ENCODE measurements at places on chromosomes 7 and 10. TPM values are rescaled to one million over a fixed set of nuclear protein-coding genes. Genes with fewer than 3 reads are reported as not detected.

DNA sequence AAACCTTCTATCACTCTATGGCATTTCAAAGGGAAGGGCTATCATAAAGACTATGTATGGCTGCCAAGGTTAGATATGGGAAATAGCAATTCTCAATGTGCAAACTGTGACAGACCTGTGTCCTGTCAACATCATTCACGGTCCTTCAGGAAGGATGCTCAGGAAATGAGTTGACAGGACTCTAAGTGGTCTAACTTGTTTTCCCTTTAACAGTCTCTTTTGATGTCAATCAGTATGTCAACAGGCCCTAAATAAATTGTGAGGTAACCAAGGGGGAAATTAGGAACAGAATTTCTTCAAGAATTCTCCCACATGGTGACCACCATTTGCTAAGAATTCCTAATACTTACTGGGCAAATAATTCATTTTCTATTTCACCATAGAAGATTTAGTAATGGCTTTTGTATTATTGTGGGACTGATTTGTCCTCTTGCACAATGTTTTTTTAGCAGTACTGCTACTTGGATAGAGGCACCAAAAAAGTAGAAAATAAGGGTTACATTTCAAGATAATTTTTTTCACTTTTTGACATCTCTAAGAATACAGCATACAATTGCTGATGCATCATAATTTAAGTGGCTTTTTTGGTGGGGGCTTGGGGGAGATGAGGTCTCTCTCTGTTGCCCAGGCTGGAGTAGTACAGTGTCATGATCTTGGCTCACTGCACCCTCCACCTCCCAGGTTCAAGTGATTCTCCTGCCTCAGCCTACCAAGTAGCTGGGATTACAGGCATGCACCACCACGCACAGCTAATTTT lies 275.8 kb downstream of the CACNA2D1 start:
- DNase-seq, result no peak

DNA sequence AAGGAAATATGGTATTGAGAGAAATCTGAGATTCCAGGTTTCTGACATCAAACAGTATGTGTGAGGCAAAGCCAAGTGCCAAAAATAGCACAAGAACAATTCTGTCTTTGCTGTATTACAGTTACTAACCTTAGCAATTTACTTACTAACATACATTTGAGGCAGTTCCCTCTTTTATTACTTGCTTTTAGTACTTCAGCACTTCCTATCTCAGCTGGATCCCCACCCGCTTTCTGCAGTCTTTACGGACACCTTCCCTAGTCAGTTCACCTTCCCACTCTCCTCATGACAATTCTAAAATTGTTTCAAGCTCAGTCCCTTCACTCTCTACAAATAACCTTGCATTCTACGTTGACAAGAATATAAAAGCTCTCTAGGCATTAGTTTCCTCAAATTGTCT lies 79.2 kb downstream of the ELAPOR2 start:
- no peak for DNase-seq

DNA sequence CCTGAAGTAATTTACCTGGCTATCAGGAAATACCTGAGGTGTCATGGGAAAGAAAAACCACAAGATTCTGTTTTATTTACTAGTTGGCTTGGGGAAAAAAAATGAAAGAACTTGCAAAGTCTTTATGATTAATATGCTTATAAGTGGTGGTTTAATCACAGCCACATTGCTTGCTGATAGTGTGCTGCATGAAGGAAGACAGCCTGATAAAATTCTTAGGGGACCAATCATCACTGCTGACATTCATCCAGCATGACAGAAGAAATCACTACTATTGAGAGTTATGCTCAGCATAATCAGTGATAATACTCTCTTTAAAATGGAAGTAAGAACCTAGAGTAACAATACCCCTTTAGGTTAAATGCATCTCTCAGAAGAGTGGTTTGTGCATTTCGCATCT lies 150.2 kb upstream of the LRRN3 start:
- DNase-seq, result peak; percentile 13

GRCh38 chr7:112266595-112267270 lies 60.2 kb downstream of the ZNF277 start:
- DNase-seq, result no peak

The MAP3K8 gene
- total RNA-seq, result 1.6 TPM

The CDH23 gene
- 0.13 TPM for total RNA-seq

DNA sequence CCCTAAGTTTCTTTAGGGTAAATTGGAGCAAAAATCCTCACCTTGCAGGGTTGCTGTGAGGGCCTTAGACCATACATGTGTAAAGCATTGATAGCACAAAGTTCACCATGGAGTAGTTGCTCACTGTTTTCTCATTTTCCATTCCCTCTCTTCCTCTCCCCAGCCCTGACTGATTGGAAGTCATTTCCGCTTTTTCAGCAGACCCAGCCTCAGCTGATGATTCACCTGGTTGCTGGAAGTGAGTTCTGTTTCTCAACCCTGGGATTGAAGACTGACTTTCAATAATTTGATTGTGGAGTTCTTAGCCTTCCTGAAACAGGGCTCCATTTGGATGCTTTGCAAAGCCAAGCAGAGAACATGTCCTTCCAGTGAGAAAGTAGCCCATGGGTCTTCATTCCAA lies 107.0 kb downstream of the PLXNA4 start:
- peak; percentile 7 for DNase-seq

DNA sequence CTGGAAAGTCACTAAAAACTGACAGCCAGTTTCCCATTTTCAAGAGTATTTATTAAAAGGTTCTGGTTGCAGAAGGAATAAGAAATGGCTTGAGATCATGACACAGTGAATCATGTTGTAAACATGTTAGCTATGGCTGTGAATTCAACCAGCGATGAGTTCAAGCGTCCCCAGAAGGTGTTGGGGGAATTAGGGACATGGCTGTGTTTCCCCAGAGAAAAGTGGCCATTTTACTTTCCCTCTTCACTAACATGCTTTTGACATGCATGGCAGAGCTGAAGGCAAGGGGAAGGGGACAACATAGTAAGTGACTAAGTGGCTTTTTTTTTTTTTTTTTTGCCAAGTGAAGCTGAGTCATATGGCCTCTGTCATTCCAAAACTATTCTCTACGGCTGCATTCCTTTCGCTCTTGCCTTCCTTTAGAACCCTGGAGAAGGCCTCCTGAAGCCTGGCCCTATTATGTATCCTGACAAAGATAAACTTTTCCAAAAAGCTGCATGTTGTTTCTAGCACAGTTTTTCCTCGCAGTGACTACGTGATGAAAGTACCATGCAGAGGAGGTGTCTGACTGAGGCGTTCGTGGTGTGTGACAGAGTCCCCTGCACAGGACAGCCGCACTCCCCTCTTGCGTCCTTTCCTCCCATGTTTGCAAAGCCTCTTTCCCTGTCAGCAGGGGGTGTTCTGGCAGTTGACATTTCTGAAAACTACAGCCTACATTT lies 46.9 kb downstream of the EGFR start:
- DNase-seq, result peak; percentile 86

GRCh38 chr7:22027475-22027874 lies 81.8 kb upstream of the CDCA7L start:
- DNase-seq, result no peak

The AMPH gene
- not detected for total RNA-seq

DNA sequence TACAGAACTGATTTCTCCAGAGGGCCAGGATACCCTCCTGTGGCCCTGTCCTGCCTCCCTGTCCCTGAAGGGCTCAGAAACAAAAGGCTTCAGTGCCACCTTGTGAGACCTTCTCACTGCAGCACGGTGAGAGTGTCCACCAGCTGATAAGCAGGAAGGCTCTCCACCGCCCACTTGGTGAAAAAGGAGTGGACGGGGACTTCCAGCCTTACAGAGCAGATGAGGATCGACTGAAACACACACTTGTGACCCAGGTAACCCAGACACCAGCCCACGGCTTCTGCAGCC lies 330.1 kb downstream of the GRID1 start:
- no peak for DNase-seq

- DNase-seq, result no peak
Measured at GRCh38 chr10:98062424-98062823, 32.0 kb upstream of the CRTAC1 start.

DNA sequence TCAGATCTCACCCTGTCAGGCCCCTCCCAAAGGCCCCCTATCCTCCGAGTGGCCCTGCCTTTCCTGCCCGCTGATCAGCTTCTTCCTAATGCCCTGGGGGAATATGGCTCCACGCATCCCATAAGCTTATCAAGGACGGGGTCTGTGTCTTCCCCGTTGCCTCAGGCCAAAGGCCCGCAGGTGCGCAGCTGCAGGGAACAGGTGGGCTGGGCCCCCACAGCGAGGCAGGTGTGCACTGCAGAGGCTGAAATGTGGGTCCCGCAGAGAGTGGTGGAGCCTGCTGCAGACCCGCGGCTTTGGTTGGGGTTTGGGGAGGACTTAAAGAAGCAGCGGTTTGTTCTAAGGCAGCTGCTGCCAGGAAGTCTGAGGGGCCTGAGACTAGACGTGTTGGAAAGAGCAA lies 220.8 kb upstream of the TCERG1L start:
- DNase-seq, result no peak

GRCh38 chr7:95781961-95782586 lies 9.7 kb downstream of the DYNC1I1 start:
- no peak for DNase-seq

DNA sequence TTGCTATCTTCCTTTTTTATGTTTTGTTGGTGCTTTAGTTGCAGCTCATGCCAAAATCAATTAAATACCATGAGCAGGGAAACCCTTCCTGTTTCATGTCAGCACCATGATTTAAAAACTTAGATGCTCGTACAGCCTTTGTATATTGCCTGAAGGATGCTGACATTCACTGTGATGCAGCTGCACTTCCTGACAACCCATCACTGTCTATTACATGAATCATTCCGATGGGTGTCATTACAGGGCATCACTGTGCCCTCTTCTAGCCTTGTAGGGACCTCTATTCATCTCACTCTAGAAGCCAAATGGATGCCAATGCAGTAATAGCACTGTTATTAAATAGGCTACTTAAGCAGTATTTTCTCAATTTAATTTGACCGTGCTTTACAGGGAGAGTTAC lies 18.3 kb upstream of the ITGB1 start:
- no peak for DNase-seq

The SEMA4G gene
- 0.51 TPM for total RNA-seq

The TRA2A gene
- 21.3 TPM for total RNA-seq

DNA sequence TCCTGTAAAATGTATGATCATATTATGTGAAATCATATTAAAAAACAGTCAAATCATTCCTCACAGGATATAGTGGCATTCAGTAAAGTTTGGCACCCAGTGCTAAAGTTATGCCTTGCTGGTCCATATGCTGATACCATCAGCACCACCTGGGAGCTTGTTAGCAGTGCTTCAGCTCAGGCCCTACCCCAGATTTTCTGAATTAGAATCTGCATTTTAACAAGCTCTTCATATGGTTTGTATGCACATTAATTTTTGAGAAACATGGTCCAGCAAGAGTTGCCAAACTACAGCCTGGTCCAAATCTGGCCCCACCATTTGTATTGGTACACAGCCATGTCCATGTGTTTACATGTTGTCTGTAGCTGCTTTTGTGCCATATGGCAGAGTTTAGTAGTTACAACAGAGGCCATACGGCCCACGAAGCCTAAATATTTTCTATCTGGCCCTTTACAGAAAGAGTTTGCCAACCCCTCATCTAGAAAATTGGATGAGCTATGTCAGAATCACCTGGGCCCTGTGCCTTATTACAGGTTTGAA lies 30.1 kb downstream of the RAB18 start:
- no peak for DNase-seq

The SYT15B gene
- total RNA-seq, result not detected

DNA sequence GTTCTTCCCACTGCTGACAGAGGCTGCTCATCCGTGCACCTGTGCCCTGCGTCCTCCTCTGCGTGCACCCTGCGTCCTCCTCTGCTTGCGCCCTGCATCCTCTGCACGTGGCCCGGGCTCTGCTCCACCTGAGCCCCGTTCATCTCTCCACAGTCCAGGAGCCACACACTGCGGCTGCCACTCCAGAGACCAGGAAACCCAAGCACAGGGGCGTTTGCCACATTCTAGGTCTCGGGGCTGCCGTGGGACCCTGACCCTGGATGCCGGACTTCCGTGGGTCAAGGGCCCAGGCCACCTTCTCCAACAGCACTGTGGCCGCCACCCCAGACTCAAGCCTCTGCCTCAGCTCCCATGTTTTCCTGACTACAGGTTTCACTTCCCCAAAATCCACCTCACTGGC lies 460.4 kb downstream of the PTPRN2 start:
- DNase-seq, result no peak

GRCh38 chr10:32953277-32953927 lies 4.6 kb downstream of the ITGB1 start:
- DNase-seq, result no peak

The FRG2B gene
- not detected for total RNA-seq

DNA sequence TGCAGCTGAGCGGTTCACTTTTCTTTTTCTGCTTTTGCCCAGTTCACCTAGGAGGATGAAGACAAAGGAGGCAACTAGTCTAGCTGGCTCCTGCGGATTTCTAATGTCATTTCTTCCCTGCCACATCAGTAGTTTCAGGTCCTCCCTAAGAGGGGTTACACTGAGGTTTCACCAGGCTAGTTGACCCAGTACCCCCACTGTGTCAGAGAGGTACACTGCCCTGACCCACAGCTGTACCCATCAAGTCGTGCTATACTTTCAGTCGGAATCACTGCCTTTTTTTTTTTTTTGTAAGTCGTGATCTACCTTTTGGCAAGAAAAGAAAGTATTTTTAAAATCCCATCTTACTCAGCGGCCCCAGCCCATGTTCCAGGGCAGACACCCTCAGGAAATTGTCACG lies 243.5 kb downstream of the CELF2 start:
- DNase-seq, result no peak

GRCh38 chr10:36676321-36676720 lies 449.1 kb upstream of the ANKRD30A start:
- DNase-seq, result no peak

DNA sequence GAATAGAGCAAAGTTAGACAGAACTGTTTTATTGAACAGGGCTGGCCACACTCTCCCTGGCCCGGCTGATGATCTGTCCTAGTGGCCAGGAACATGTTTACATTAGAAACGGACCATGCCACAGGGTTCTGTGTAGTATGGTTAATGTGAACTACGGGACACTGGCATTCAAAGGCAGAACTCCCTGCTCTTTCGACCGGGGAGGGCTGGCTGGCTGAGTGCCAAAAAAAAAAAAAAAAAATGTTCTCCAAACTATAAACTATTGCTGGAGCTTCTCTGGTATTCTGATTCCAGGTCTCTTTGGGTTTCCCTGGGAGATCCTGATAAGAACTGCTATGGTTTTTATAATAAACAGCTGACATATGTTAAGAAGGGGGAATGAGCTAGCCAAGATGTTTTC lies 1262.6 kb upstream of the SORCS1 start:
- no peak for DNase-seq

GRCh38 chr10:29389493-29389892 lies 100.6 kb downstream of the LYZL1 start:
- no peak for DNase-seq

The ITGB1 gene
- total RNA-seq, result 1,469 TPM

DNA sequence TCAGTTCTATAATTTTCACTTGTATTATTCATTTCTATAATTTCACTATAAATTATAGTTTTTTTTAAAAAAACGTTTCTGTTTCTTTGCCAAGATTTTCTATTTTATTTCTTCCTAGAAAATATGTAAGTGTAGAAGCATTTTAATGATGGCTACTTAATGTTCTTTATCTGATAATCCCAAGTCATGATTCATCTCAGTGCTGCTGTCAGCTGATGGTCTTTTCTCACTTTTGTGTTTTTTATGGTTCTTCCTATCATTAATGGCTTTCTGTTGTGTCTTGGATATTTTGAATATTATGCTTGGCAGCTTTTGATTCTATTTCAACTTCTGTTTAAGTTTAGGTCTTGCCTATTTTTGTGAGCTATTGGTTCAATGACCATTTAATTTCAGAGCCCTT lies 268.6 kb downstream of the BAMBI start:
- DNase-seq, result no peak
